ENCODE measurements at places on chromosomes 5 and 9.

DNA sequence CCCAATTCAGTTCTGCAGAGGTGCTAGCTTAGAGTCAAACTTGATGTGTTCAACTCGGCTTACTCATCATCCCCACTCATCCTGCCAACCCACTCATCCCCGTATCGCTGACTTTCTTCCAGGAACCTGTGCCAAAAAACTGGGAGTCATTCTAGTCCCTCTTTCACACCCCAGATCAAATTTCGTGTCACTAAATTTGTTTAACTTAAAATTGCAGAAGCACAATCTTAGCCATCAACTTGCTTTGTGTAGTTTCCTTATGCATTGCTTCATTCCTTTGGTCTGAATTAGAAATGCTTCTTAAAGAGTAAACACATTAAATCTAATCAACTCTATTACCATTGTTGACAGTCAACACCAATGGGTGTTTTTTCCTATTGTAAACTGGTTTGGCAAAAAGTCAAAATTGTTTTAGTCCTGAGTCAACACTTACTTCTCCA is 162.4 kb downstream of the TTC39B start:
- DNase-seq: no peak

DNA sequence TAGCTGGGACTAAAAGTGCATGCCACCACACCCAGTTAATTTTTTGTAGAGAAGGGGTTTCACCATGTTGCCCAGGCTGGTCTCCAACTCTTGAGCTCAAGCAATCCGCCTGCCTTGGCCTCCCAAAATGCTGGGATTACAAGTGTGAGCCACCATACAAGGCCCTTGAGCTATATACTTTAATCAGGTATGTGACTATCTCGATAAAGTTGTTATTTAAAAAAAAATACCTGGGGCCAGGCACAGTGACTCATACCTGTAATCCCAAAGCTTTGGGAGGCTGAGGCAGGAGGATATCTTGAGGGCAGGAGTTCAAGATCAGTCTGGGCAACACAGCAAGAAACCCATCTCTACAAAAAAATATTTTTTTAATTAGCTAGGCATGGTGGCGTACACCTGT is 19.2 kb downstream of the RNF145 start:
- no peak for DNase-seq

- DNase-seq: no peak
Observed at GRCh38 chr9:28502189-28502588, 928.9 kb upstream of the C9orf72 start.

- no peak for DNase-seq
Observed at GRCh38 chr9:20636888-20637440, 14.7 kb upstream of the MLLT3 start.

GRCh38 chr9:6843742-6844141 is 86.0 kb downstream of the KDM4C start:
- no peak for DNase-seq

- no peak for DNase-seq
Observed at GRCh38 chr9:125812403-125812802, 65.2 kb downstream of the PBX3 start.

DNA sequence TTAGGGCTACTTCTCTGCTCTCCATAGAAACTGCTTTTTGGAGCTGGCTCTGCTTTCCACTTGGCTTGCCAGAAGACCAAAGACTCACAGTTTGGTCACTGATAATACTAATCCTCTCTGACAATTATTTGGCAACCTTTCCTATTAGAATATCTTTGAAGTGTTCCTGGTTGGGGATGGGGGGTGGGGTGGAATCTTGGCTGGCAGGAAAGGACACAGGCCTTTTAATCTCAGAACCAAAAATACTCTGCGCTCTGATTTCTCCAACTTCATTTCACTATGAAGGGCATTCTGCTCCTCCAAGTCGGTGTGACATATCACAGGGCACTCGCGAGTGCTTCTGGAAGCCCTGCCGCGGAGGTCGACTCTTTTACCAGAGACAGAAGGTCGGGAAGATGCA is 1329.0 kb upstream of the WWC1 start:
- no peak for DNase-seq

DNA sequence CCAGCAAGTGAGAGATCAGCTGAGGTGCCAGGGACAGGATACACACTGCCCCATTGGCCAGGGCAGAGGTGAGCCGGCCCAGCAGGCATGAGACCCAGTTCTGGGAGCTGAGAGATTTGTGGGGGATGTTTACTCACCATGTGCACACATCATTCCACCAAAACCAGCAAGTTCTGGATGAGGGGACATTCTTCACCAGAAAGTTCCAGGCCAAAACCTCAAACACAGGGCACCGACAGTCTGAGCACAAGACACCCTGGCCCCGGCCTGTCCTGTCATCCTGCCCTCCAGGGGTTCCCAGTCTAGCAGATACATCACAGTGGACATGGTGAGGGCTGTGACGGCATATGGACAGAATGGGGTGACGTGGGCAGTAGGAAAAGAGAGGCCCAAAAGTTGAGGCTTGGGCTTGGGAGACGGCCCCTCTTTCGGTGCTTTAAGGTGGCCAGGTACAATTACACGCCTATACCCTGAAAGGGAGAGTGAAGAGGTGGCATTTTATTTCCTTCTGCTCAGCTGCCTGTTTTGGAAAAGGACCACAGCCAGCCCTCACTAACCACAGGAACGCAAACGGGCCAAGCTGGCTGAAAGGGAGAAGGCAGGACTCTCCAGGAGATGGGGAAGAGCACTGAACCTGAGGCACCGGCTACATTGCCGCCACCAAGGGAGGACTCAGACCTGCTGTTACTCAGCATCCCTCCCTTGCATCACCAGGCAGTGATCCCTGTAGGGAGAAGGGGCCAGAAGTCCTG is 64.0 kb downstream of the SHB start:
- DNase-seq: no peak

DNA sequence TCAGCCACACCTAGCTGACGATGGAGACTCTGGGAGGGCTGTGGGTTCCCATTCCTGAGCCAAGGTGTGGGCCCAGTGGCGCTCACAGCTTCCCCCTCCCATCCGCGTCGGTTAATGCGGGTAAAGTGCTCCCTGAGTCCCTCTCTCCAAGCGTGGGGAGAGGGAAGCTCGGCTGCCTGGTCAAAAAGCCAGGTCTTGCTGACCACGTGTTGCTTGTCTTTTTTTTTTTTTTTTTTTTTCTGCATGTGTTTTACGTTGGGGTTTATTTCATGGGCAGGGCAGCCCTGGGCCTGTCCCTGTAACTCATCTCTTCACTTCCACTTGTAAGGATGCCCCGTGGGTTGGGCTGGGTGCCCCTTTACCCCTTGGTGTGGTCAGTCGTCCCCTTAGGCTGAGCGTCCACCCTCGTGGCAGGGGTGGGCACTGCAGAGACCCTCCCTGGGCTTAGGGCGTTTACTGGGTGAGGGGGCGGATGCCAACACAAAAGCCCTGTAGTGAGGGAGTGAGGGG is 11.9 kb downstream of the NKD2 start:
- DNase-seq: no peak

- no peak for DNase-seq
Observed at GRCh38 chr9:30584559-30584958, 1799.9 kb upstream of the ACO1 start.

DNA sequence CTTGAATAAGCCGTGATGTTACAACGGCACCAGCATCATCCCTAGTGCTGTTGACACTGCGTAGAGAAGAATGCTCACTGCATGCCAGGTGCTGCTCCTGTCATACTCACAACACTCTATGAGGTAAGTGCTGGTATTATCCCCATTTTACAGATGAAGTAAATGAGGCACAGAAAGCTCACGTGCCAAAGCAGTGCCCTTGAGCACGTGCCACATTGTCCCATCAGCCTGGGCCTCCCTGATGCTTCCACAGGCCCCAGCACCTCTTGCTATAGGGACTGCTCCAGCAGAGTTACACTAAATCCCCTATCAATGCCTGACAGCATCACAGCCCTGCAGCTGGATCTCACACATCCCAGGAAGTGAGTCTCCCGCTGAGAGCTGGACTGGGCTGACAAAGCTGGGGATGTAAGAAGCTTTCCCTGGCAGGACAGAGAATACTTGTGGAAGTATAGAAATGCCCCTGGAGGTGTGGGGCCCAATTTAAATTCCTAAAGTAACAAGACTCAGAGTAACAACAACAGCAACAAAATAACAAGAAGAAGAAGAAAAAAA is 216.1 kb downstream of the FSTL4 start:
- no peak for DNase-seq

GRCh38 chr5:14574891-14575508 is 6.6 kb upstream of the OTULINL start:
- DNase-seq: no peak

- DNase-seq: no peak
Observed at GRCh38 chr9:93098236-93098946, 2.4 kb downstream of the CARD19 start.

All from NCI-H2227 treated with DMSO at 0.1 percent for 48 hours (cell line).